ENCODE measurements at places on chromosomes 2 and 18.

GRCh38 chr2:80527119-80527518, 222.6 kb upstream of the LRRTM1 start:
- no peak for DNase-seq

DNA sequence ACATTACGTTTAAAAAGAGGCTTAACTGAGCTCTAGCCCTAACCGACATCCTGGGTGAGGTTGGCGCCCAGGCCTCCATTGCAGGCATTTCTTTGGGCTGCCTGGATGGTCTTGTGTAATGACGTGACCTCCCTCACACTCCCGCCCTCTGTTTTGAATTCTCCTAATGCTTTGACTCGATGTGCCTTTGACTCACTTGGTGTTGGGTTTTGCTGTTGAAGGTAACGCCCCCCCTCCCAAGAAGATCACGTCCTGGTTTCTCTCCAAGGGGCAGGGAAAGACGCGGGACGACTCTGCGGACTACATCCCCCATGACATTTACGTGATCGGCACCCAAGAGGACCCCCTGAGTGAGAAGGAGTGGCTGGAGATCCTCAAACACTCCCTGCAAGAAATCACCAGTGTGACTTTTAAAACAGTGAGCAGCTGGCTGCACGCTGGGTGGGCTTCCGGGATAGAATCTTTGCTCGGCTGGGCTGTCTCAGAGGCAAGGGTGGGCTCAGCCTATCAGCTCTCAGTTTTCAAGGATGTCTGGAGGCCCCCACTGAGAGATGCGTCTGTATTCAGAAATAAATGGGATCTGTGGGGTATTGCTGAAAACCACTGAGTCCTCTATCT, 87.9 kb upstream of the ATG16L1 start:
- DNase-seq: no peak

DNA sequence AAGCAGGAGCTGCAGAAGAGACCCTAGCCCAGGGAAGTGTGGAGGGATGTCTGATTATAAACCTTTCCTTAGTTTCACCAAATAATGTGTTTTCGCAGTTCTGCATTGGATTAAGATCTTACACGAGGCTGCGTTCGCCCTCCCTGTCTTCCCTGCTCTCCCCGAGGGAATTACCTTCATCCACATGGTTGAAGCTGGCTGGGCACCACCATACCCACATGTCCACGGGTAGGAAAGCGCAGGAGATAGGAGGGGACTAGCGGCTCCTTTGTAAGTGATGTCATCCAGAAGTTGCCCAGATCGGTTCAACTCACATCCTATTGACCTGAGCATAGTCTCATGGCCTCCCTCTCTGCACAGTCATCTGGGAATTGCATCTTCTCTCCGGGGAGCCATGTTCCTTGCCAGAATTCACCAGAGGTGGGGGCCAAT, 1.1 kb downstream of the TTL start:
- no peak for DNase-seq

GRCh38 chr2:217797165-217797564, 205.6 kb downstream of the TNS1 start:
- DNase-seq: no peak

- DNase-seq: no peak
Measured at GRCh38 chr18:25669741-25670140, 317.8 kb upstream of the ZNF521 start.

- no peak for DNase-seq
Measured at GRCh38 chr2:53075760-53076159, 691.8 kb upstream of the CHAC2 start.

GRCh38 chr2:132037527-132038178, 124.1 kb downstream of the ANKRD30BL start:
- no peak for DNase-seq

Data from NCI-H2081 treated with DMSO at 0.1 percent for 48 hours (cell line).